Stimulated activated CD4-positive, alpha-beta T cell treated with anti-CD3 and anti-CD28 coated beads, Interleukin-12 subunit alpha, Interleukin-12 subunit beta, amount 100 ng/mL, for 4 hours (primary cell): ENCODE measurements at places on chromosomes 13 and 19.

DNA sequence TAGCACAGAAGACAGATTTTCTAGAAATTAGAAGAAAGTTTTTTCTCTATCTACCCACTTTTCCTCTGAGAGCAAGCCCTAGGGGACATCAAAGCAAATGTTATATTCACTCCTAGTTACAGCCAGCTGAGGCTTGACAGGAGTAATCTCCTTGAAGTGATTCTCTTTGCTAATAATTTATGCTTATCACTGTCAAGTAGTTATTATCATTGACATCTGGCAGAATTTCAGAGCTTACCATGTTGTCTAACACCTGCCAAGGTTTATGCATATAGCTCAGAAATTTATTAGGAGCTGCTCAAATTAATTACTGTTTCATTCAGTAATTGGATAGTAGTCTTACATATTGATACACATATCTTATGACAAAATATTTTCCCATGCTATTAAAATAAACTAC is 465.9 kb upstream of the ATXN8OS start:
- no peak for DNase-seq

DNA sequence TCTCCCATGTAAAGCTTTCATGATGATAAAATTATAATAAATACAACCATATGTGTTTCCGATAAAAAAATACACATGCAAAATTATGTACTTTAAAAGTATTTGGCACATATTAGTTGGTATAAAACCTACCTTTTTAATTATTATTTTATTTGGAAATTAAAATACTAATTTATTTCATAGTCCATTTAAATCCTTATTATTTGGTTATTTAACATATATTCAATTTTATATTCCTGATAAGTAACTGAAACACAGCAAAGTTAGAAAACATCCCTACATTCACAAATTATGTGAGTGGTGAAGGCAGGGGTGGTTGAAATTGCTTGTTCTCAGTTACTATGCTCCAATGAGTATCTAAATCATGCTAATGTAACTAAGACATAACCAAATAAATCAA is 920.5 kb downstream of the SLITRK1 start:
- no peak for DNase-seq

GRCh38 chr19:4439243-4439642 is 18.4 kb downstream of the UBXN6 start:
- no peak for DNase-seq

DNA sequence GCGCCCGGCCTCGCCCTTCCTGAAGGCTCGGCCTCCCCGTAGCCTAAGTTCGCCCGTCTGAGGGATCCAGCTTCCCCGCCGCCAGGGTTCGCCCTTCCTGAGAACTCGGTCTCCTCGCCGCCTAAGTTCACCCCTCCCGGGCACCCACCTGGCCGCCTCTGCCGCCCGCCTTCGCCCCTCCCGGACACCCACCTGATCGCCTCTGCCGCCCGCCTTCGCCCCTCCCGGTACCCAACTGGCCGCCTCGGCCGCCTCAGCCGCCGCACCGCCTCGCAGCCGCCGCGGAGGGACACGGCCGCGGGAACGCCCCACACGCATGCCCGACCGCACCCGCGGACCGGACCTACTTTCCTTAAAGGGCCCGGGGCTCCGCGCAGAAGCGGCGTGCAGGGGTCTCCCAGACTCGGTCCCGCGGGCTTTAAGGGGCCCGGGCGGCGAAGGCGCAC is at the start of gene MOB3A:
Gene MOB3A, minus strand, starts transcription at position 293 of the 446 bp plus-strand sequence. CDS start 17,766 bp downstream, outside the sequence.
- DNase-seq, result peak; percentile 81

DNA sequence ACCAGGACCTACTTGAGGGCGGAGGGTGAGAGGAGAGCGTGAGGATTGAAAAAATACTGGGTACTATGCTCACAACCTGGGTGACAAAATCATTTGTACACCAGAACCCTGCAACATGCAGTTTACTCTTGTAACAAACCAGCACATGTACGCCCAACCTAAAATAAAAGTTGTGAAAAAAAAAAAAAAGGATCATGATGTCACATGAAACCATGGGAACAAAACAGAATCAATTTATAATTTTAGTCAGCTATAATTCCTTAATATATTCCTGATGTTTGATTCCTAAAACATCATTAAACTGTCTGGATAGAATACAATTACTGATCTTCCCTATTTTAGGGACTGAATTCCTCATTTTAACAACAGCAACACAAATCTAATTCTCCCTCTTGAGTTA is 160.6 kb upstream of the SPRY2 start:
- no peak for DNase-seq

DNA sequence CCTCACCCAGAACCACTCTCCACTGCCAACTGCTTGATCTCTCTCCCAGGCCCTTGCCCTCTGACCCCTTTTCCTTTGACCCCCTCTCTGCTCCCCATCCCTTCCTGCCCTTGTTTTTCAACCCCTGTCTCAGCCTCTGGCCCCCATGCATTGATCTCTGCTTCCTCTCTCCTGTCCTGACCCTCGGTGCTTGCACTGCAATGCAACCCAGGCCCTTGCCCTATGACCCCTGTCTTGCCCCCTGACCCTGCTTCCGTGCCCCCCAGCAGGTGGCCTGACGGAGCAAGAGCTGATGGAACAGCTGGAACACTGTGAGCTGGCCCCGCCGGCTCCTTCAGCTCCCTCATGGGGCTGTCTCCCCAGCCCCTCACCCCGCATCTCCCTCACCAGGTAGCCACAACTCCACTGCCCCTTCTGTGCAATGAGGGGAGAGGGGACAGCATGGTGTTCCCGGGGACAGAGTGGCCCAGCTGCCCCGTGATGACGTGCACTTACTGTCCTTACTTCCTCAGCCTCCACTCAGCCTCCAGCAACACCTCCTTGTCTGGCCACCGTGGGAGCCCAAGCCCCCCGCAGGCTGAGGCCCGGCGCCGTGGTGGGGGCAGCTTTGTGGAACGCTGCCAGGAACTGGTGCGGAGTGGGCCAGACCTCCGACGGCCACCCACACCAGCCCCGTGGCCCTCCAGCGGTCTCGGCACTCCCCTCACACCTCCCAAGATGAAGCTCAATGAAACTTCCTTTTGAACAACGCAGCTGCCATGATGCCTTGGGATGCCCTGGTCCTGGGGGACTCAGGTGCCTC is 10.5 kb upstream of the LTBP4 start:
- DNase-seq, result no peak

- DNase-seq, result no peak
Observed at GRCh38 chr13:97574926-97575325, 141.0 kb downstream of the RAP2A start.

DNA sequence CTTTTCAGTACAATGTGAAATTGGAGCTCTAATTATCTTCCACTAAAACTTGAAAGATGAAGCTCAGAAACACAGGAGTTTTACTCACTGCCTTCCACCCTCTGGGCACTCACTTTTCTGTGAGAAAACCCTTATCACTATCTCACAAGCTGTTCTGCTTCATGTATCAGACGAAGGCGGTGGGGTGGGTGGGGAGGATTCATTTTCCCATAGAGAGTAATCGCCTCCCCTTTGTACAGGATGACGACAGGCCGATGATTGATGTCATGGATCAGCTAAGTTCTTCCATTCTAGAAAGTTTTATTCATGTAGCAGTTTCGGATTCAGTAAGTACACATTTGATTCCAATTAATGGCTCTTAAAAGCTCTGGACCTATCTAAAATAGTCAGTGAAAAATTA is 139.9 kb downstream of the ZAR1L start:
- no peak for DNase-seq

DNA sequence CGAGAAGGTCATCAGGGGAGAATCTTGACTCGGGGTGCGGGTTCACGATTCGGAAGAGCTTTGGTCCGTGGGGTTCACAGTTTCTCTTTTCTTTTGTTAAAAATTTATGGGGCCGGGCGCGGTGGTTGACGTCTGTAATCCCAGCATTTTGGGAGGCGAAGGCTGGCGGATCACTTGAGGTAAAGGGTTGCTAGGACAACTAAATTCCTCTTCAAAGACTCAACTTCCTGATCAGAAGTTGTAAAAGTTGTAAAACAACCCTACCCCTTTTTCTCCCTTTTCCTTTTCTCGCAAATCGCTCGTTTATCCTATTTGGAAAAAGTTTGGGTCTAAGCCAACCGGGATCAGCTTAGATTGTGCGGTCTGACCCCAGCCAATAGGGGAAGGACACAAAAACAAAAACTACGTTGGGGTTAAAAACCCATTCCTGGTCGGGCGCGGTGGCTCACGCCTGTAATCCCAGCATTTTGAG is 673 bp downstream of the ZNF486 start:
- no peak for DNase-seq

- no peak for DNase-seq
Observed at GRCh38 chr13:39490136-39490535, 112.9 kb downstream of the LHFPL6 start.

DNA sequence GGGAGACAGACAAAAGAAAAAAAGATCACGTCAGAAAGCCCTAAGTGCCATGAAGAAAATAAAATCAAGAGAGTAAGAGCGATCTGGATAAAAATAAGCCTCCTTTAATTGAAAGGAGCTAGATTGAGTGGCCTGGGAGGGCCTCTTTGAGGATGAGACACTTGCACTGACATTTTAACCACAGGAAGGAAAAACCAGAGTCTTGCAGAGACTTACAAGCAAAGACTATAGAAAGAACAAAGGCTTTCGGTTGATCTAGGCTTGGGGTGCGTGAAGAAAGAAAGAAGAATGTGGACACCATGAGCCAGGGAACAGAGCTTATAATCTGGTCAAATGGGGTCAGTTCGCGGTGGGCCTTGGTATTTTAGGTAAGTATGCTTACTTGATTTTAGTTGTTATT is 342.7 kb downstream of the COG6 start:
- DNase-seq, result no peak

GRCh38 chr19:38492181-38492813 is 58.8 kb downstream of the RYR1 start:
- DNase-seq, result no peak

DNA sequence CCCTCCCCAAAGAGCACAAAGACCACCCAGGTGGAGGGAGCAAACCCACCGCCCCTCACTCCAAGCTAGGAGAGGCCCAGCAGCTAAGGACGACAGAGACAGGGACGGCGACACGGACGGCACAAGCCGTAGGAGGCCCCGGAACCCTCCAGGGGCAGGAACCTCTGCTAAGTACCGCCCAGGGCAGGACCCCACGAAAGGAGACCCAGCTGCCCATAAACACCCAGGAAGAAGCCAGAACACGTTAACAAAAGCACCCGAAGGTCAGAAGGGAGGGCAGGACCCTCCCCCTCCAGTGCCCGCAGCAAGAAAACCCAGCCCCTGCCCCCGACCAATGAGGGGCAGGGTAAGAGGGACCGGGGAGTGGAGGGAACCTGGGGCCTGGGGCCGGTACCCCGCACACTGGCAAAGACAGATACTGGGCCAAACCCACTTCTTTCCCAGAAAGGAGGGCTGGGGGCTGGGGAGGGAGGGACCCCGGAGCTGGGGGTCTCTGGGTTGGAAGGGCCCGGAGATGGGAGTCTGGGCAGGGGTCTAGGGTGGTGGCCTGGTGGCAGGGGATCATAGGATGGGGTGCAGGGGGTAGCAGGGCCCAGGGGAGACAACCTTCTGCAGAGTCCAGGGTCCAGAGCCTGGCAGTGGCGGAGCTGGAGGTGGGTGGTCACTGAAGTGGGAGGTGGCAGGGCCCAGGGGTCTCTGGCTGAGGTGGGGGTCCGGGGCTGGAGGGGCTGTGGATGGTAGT is 2.4 kb downstream of the BTBD2 start:
- DNase-seq, result no peak

DNA sequence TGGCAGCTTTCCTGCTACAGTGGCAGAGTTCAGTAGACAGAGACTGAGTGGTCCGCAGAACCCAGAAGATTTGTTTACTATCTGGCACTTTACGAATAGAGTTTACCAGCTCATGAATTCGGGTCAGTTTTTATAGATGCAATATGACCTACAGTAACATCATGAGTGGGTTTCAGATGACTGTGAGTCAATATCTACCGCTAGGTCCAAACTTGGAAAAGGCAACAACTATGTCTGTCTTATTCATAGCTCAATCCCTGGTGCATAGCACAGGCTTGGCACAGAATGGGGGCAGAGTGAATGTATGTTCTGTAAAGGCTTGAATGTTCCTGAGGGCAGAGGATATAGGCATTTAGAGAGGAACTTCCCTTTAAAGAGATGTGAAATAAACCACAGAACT is 65.2 kb downstream of the RAP2A start:
- DNase-seq, result no peak

DNA sequence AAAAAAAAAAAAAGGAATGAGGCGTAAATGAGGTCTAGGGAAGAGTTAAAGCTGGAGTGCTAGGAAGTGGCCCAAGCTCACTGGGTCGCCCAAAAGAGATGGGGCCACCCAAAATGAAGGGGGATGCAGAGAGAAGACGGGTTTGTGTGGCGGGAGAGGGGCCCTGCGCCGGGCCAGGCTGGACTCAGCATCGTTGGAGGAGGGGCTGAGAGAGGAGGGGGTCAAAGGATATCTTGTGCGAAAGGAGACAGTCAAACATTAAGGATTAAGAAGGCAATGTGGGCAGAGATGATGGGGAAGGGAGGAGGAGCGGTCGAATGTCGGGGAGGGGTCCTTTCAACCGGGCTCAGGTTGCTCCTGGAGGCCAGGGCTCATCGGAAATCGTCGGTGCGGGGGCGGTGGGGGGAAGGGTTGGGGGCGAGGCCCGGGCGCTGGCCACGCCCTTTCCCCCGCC is 825 bp upstream of the CARM1 start:
- no peak for DNase-seq

DNA sequence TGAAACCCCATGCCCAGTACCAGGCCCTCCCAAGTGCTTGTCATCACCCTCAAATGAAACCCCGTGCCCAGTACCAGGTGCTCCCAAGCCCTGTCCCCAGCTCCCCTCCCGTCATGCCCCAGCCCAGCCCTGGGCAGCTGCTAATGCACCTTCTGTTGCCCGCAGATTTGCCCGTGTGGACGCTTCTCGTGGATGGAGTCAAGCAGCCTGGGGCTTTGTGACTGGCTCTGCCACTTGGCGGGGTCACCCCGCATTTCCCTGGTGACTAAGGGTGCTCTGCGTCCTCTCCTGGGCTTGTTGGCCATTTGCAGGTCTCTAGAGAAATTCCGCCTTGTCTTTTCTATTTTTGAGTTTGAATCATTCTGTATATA is 82.7 kb downstream of the ATP11A start:
- DNase-seq, result no peak

GRCh38 chr19:31596751-31597150 is 247.5 kb upstream of the TSHZ3 start:
- DNase-seq, result no peak

- DNase-seq, result no peak
Observed at GRCh38 chr13:73924607-73925006, 209.6 kb downstream of the KLF12 start.

DNA sequence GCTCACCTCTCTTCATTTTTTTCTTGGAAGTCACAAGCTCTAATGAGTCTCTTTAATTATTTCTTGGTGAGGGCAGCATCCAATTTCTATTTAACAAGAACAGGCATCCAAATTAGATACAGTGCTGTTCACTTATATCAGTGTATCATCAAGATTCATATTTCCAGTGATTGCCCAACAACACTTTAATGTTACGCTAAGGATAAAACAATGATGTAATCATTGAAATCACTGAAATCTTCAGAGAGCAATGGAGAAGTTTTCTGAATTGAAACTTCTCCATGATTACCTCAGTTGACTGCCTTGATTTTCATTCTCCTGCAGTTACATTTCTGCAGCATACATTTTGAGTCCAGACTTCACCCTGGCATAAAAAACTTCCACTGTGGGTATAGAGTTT is 17.1 kb upstream of the LRCH1 start:
- no peak for DNase-seq
